Endothelial cell (in vitro differentiated cells): ENCODE measurements at places on chromosomes 7 and 10.

DNA sequence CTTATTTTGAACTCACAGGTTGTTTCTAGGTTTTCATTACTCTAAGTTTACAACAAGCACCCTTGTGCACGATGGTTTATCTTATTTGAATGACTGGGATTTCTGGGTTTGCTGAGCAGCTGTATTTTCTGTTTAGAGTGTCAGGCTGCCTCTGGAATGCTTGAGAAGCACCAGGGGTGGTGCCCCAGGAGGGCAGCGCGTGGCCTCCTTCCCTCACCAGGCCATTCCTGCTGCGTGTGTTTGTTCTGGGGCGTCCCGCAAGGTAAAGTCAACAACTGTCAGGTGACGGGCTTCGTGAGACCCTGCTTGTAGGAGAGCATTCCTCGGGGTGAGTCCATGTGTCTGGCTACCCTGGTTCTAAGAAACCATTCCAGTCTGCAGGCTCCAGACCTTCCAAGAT, 54.9 kb downstream of the FAM171A1 start:
- DNase-seq, result no peak

GRCh38 chr7:124992851-124993562, 63.4 kb upstream of the POT1 start:
- DNase-seq, result no peak

GRCh38 chr7:55099066-55099820, 80.4 kb downstream of the EGFR start:
- DNase-seq, result no peak

DNA sequence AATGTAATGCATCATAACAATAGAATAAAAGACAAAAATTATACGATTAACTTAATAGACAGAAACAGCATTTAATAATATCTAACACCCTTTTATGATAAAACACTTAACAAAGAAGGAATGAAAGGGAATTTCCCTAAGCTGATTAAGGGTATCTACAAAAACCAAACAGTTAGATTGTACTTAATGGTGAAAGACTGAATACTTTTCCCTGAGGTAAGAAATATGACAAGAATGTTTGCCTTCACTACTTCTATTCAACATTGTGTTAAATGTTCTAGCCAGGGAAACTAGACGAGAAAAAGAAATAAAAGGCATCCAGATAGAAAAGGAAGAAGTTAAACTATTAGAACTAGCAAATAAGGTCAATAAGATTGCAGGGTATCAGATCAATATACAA, 276.9 kb downstream of the BAMBI start:
- no peak for DNase-seq

- no peak for DNase-seq
Measured at GRCh38 chr7:1950452-1951158, 280.5 kb downstream of the ELFN1 start.

DNA sequence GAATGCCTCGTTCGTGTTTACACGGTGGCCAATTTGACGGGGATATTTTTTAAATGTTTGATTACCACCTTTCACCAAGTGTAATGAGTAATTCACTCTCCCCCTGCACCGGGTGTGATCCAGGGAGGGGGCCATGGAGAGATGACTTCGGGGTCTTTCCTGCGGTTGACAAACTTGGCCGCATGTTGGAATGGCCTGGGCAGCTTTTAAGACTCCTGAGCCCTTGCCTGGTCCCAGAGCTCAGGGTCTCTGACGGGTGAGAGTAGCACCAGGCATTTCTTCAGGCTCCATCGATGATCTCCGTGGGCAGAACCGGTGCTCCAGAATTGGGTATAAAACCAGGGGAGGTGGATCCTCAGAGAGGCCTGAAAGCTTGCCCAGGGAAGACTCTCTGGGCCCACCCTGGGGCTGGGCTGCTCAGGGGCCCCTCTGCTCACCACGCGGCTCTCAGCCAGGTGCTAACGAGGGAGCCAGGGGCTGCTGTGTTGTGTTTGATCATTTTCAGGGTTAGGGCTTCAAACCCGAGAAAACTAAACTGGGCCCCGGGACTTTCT, 882 bp downstream of the ZNF282 start:
- DNase-seq, result no peak
